ENCODE measurements at places on chromosomes 11 and 22.

DNA sequence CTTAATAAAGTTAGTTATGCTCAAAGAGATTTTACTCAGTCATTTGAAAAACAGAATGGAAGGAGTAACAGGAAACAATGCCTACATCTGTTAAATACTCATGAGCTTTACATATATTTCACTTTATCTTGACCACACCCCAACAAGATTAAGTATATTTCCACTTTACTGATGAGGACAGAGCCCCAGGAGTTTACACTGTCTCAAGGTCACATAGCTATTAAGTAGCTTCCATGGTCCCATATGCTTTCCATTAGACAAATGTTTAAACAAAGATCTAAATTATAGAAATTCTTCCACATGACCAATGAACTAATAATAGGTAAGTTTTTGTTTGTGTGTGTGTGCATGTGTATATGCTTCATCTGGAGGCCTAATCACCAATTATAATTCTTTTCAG lies 30.2 kb downstream of the MRTFA start:
- DNase-seq: no peak

GRCh38 chr11:31492320-31492913 lies 17.0 kb downstream of the IMMP1L start:
- no peak for DNase-seq

DNA sequence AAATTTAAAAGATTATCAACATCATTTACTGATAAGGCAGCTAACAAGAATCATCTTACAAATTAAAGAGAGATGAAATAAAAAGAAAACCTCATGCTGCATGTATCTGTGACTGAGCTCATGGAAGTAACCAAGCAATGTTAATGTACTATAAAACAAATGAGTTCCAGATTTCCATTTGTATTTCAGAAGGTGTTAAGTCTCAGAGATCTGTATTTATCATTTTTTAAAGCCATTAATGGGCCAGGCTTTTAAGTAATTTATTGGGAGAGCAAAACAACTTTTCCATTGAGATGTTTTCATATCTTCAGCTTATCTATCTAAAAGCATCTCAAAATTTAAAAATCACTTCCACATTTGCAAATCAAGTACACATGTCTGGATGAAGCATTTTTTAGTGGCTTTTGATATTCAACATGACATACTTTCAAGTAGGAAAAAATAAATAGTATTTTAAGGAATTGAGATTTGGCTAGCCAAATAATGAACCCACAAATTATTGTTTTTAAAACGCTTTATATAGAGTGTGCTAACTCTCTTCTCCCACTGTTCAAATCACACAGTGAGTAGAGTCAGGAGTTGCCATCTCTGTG lies 17.9 kb upstream of the BBOX1 start:
- no peak for DNase-seq

GRCh38 chr11:100151944-100152343 lies 535.1 kb upstream of the ARHGAP42 start:
- DNase-seq: no peak

GRCh38 chr11:19828382-19829108 lies 115.9 kb downstream of the NAV2 start:
- no peak for DNase-seq

GRCh38 chr11:68954836-68955606 lies 25.8 kb downstream of the MRGPRD start:
- no peak for DNase-seq

GRCh38 chr11:61756452-61757212 lies 4.2 kb downstream of the MYRF start:
- DNase-seq: no peak

Measured in NCI-H2227 treated with DMSO at 0.1 percent for 48 hours (cell line).